Psoas muscle (tissue), 8 donors: ENCODE measurements at places on chromosomes 4 and X. TPM values are rescaled to one million over a fixed set of nuclear protein-coding genes. Genes with fewer than 3 reads are reported as not detected.

- no peak for DNase-seq
These were observed 5.0 kb upstream of the SDAD1 start for GRCh38 chr4:75995727-75996126.

DNA sequence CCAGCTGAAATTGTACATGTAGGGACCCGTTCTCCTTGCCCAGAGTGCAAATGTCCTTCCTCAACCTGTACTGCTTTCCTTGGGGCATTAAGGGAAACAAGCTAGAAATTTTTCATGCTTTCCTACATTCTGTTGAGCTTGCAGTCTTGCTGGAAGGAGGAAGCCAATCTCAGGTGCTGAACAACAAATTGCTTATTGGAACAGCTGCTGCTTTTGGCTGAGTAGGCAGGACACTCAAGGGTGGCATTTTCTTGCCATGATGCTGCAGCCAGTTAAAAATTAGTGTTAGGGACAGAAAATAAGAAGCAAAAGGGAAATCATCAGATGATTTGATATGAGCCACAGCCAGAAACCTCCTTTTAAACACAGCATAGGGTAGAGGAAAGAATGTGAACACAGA, 223.7 kb downstream of the QDPR start:
- no peak for DNase-seq

DNA sequence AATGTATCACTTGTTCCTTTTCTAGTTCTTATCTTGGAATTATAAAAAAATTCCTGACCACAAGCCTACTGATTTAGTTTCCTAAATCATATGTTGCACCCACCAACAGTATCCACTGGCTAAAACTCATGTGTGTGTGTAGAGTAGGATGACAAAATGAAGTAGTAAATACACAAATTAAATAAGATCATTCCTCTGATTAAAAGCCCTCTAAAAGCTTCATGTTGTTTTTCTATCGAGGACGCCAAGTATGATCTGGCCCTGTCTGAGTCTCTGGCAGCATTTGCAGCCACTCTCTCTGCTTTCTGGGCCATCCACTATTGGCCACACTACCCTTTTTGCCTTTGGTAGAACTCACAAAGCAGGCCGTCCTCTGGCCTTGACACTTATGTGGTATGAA, 183.4 kb downstream of the PACRGL start:
- DNase-seq = no peak

DNA sequence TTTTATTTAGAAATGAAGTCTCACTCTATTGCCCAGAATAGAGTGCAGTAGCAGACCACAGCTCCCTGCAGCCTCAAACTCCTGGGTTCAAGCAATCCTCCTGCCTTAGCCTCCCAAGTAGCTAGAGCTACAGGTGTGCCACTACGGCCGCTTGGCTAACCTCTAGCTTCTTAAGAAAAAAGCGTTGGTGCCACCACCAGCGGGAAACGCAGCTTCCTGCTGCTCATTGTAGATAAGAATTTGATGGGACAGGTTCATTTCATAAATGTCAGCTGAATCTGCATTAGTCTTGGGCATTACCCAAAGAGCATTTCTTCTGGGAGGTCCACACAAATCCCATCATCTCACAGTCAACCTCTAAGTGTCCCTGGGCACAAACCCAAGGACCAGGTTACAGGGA, 33.2 kb upstream of the NAP1L5 start:
- no peak for DNase-seq

- DNase-seq = no peak
These were observed 169.4 kb upstream of the NAP1L5 start for GRCh38 chr4:88866862-88867550.

DNA sequence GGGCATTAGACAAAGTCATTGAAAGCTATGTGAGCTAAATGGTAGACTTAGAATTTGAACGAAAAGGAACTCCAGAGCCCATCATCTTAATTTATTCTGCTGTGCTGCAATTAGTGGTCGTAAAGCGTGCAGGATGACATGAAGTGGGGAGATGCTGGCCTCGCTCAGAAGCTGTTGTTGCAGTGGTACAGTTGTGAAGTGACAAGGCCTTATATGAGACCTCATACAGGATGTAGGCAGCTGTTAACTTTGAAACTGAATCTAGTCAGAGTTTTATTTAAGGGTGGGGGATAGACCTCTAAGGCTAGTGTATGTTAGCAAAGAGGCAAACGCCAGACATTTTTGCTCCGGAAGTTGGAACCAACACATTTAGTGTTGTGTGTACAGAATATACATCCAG, 13.4 kb downstream of the KLF3 start:
- no peak for DNase-seq

The SLC39A8 gene
- polyA plus RNA-seq = 1.7 TPM

The GALNTL6 gene
- polyA plus RNA-seq = not detected

The ELMOD2 gene
- 4.5 TPM for polyA plus RNA-seq

The CCDC160 gene
- not detected for polyA plus RNA-seq

The CT45A5 gene
- polyA plus RNA-seq = not detected

The DUX4 gene
- not detected for polyA plus RNA-seq

The RASGEF1B gene
- polyA plus RNA-seq = 4.2 TPM
